CD8-positive, alpha-beta T cell (primary cell): ENCODE measurements at places on chromosomes 2 and 18.

- DNase-seq = no peak
These were observed 17.6 kb downstream of the ALMS1 start for GRCh38 chr2:73403237-73403636.

- no peak for DNase-seq
These were observed 4.6 kb downstream of the TTR start for GRCh38 chr18:31596081-31596872.

GRCh38 chr2:239905884-239906654 lies 119.1 kb downstream of the NDUFA10 start:
- DNase-seq = no peak

GRCh38 chr2:114134146-114134545 lies 244.3 kb downstream of the ACTR3 start:
- DNase-seq = no peak

GRCh38 chr2:9299161-9300100 lies 92.8 kb downstream of the ASAP2 start:
- no peak for DNase-seq

GRCh38 chr2:104673225-104673624 lies 180.7 kb upstream of the POU3F3 start:
- no peak for DNase-seq

- no peak for DNase-seq
These were observed 9.9 kb upstream of the MAP3K2 start for GRCh38 chr2:127397568-127398238.

GRCh38 chr2:161571051-161571429 lies 53.2 kb upstream of the SLC4A10 start:
- no peak for DNase-seq

DNA sequence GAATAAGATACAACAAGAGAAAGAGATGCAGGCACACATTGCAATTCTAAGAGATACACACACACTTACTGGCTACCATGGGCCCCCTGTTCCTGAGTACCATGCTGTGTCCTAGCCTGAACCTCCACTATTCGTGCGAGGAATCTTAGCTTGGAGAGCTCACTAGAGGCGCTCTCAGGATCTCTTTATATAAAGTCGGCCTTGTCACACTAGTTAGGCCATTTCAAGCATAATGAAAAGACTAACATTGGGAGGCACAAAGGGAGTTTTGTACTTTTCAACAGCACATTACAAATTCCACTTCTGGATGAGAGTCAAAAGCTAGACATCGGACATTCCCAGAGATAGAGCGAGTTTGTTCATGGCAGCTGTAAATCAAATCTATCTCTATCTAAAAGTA lies 365.2 kb downstream of the DSEL start:
- no peak for DNase-seq
